ENCODE measurements at places on chromosomes 13 and 19.

GRCh38 chr13:21117104-21117809, 55.9 kb upstream of the LATS2 start:
- DNase-seq: no peak

DNA sequence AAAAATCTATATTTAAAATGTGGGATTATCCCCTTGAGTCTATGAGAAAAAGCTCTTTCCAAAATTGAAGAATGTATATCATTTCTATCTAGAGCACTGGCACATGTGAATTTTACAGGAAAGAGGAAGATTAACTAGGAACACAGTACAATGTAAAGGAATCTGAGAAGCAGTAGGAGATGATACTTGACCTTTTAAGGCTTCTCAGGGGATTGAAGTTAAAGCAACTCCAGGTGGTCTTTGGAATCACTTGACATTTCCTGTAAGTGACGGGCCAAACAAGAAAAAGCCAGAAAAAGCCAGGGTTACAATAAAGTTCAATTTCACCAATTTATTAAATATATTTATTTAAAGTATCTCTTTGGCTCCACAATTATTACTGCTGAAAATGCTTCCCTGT, 1373.9 kb downstream of the OLFM4 start:
- no peak for DNase-seq

GRCh38 chr13:58933475-58933874, 1230.3 kb downstream of the DIAPH3 start:
- no peak for DNase-seq

- DNase-seq: no peak
Observed at GRCh38 chr19:28972058-28972852, 240.7 kb downstream of the UQCRFS1 start.

DNA sequence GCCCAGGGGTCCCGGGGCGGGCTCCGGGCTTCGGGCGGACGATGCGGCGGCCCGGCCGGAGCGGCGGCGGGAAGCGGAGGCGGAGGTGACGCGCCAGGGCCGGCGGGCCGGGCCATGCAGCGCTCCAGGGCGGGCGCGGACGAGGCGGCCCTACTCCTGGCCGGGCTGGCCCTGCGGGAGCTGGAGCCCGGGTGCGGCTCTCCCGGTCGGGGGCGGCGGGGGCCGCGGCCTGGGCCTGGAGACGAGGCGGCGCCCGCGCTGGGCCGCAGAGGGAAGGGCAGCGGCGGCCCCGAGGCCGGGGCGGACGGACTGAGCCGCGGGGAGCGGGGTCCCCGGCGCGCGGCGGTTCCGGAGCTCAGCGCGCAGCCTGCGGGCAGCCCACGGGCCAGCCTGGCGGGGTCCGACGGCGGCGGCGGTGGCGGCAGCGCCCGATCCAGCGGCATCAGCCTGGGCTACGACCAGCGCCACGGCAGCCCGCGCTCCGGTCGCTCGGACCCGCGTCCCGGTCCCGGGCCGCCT, 362 bp downstream of the WTIP start:
- no peak for DNase-seq

DNA sequence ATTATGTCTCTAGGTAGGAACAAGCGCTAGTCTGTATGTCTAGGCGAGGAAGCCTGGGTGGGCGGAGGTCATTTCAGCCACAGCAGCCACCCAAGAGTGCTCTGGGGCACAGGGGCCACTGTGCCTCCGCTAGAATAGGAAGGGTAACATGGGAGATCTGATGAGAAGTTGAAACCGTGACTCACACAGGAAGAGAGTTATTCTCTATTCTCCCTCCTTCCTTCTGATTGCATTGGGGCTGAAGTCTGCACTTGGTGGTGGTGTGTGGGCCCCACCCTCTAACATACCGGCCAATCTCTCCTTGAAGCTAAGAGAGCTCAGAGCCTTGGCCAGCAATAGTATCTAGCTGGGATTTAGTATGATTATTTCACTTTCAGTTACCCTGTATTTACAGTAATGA, 20.3 kb upstream of the GGACT start:
- DNase-seq: peak; percentile 30

GRCh38 chr13:41452462-41452861, 4.9 kb upstream of the RGCC start:
- DNase-seq: no peak

DNA sequence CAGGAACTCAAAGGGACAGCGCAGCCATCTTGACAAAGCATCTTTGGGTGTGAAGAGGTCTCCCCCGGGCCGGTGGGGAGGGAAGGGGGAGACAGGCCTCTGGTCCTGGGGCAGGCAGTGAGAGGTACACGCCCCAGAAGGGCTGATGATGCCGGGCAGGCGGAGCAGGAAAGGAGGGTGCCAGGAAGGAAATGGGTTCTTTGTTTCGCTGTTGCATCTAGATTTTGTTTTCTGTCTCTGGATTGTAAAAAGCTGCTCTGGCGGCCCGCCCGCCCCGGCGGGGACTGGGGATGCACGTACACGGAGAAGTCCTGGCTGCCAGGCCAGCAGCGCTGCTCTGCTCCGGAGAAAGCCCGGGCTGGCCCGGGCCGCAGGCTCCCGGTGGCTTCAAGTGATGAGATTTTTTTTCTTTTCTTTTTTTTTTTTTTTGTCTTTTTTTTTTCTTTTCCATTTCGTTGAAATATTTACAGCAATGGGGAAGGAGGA, 13.2 kb upstream of the ASF1B start:
- peak; percentile 67 for DNase-seq

DNA sequence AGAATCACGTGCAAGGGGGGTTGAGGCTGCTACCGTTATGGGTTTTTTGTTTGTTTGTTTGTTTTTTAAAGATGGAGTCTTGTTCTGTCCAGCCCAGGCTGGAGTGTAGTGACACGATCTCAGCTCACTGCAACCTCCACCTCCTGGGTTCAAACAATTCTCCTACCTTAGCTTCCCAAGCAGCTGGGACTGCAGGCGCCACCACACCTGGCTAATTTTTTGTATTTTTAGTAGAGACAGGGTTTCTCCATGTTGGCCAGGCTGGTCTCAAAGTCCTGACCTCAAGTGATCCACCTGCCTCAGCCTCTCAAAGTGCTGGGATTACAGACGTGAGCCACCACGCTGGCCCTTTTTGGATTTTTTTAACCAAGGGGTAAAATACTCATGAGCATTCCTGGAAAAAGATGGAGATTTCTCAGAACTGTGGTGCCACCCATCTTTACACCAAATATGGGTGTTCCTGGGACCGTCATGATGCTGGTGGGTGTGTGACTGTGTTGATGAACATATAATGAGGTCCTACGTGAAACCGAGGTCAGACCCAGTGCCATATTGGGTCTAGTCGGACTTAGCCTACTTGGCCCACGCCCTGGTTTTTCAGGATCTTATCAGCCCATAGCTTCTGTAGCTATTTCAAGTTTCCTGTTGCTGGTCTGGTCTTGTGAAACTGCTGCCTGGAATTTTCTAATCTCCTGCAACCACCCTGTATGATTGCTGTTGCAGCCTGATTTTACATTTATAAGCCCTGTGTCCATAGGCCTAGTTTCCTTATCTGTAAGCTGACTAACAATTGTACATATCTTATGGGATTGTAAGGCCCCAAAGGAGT, 6.2 kb downstream of the PPP1R15A start:
- DNase-seq: no peak

GRCh38 chr19:31821346-31821745, 472.1 kb upstream of the TSHZ3 start:
- DNase-seq: no peak

GRCh38 chr19:10832939-10833296, 3.1 kb downstream of the TMED1 start:
- no peak for DNase-seq

- peak; percentile 84 for DNase-seq
Observed at GRCh38 chr13:51451467-51452360, 1.1 kb downstream of the INTS6 start.

- DNase-seq: no peak
Observed at GRCh38 chr19:4972509-4973230, 3.8 kb downstream of the KDM4B start.

- peak; percentile 81 for DNase-seq
Observed at GRCh38 chr19:18700501-18701249, 17.2 kb downstream of the CRTC1 start.

GRCh38 chr19:6059396-6059947, 50.8 kb downstream of the RFX2 start:
- DNase-seq: no peak

GRCh38 chr19:17985037-17985818, 18.3 kb downstream of the KCNN1 start:
- no peak for DNase-seq

- no peak for DNase-seq
Observed at GRCh38 chr13:111610081-111610480, 289.6 kb downstream of the TEX29 start.

- no peak for DNase-seq
Observed at GRCh38 chr13:111916201-111916600, 150.7 kb upstream of the SOX1 start.

DNA sequence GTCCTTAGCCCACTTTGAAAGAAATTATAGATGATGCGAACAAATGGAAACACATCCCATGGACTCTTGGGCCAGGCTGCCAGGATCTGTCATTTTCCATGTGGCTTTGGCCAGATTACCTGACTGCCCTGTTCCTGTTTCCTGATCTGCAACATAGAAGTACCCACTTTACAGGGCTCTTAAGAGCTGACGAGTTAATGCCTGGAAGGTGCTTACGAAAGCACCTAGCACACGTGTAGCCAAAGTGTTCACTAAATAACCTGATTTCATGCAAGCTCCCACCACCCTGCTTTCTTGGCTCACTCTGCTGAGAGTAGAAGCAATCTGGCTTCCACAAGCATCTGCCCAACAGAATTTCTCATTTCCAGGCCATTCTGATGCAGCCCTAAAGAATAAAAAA, 575.2 kb downstream of the MYO16 start:
- no peak for DNase-seq

DNA sequence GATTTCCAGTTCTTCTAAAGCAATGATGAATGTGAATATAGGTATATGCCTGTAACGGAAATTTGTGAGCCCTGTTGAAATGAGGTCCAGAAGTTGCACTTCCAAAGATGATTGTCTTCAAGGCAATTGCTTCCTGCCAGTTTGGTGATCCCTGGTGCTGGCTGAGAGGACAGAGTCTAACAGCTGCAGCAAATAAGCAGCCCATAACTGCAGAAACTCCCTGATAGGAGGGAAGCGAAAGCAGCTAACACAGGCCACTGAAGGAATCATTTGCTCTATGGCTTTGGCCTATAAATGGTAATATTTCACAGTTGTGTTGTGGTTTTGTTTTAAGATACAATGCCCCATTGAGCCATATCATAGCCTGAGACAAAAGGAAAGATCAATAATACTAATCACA, 451.5 kb upstream of the MIR17HG start:
- DNase-seq: no peak

GRCh38 chr13:98765996-98766519, 13.6 kb upstream of the SLC15A1 start:
- no peak for DNase-seq

- DNase-seq: no peak
Observed at GRCh38 chr19:44747739-44748425, 626 bp upstream of the BCL3 start.

- no peak for DNase-seq
Observed at GRCh38 chr13:73664851-73665250, 469.4 kb downstream of the KLF12 start.

- DNase-seq: no peak
Observed at GRCh38 chr13:20696073-20696472, 7.4 kb upstream of the IL17D start.

- DNase-seq: no peak
Observed at GRCh38 chr13:46624821-46625220, 71.9 kb downstream of the LRCH1 start.

- DNase-seq: no peak
Observed at GRCh38 chr13:98875146-98875729, 102.6 kb downstream of the DOCK9 start.

DNA sequence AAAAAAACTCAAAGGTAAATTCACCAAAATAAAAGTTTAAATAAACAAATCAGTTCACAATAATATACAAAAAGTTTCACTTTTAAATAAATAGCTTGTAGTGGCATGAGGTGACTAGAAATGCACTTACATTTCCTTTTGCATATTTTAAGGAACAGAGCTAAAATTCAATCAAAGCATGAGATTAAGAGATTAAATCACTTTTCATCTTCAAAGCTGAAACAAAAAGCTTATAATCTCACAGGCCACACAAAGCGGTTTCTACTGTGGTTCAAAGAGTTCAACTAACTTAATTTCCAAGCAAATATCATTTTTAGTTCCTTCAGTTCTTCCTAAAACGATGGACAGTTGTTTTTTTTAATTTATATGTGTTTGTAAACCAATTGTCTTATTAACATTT, 38.9 kb downstream of the TSC22D1 start:
- DNase-seq: no peak

DNA sequence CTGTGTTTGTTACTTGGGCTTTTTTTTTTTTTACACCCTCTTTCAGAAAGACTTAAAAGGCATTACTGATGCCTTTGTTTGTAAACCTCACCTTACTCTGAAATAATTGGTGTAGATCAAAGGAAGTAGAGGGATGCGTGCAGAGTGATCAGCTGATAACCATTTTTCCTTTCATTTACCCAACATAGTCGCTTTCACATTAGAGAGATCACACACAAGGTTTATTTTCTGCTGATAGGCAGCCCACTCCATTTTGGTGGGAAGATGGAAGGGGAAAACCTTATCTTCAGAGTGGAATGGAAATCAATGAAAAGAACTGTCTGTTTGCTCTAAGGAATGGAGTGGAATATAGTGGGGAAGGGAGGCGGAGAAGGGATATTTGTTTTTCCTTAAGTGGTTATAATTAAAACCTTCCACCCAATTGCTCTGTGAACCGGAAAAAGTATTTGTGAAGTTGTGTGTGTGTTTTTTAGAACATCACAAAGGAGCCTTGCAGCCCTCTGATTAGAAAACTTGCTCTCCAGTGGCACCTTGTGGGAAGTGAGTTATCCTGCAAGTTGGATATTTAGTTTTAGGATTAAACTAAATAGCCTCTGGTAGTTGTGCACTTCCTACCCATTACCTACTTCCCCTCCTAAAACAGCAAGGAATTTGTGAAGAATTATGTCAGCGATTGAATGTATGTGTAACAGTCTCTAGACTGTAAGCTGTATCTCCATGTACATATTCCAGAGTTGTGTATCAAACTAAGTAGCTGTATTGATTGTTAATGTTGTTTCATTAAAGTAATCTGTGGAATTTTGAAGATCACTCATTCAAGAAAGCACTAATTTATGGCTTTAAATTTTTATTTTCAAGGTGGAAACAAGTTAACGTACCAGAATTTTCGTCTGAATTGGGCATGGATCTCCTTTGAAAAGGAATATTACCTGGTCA, 76.8 kb downstream of the FREM2 start:
- DNase-seq: peak; percentile 8

DNA sequence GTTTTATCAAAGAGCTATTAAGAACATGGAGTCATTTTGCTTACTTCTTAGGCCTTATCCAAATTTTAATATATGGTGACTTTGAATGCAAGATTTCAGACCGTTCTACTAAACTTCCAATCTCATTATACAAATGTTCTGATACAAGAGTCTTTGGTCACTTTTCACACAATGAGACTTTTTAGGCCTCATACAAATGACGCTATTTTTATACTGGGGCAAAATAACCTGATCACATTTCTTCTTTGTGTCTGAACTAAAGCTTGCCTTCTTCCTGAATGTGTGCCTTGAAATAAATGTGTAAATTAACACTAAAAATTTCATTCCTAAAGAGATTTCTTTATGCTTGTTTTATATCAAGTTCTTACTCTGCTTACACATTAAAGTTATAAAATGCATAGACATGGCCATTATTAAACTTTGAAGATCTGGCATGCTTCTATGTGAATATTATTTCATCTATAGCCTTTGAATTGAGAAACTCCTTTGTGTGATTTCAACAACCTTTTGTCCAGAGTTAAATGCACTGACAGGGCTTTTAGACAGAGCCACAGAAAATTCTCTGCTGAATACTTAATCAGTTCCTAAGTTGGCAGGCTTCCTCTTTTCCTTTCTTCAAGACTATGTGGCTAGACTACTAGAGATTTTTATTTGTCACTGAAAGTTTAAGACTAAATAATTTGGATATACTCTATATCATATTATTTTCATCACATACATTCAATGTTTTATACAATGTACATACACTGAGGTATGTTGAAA, 86.1 kb downstream of the EDNRB start:
- no peak for DNase-seq

Measured in activated naive CD4-positive, alpha-beta T cell treated with anti-CD3 and anti-CD28 coated beads for 36 hours (primary cell).